HuH-7 (cell line): ENCODE measurements at places on chromosomes 2 and 18.

DNA sequence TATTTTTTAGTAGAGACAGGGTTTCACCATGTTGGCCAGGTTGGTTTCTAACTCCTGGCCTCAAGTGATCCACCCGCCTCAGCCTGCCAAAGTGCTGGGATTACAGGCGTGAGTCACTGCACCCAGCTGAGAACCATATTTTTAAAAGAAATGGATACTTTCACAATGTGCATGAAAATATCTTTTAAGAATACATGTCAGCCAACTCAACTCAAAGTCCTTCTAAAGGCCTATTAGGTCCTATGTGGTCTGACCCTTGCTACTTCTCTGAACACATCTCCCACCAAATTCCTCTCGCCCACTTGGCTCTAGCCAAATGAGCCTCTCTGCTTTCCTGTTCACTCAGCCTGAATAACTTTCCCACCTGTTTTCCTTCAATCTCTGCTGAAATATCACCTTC is 119.6 kb downstream of the MTX2 start:
- DNase-seq = no peak

DNA sequence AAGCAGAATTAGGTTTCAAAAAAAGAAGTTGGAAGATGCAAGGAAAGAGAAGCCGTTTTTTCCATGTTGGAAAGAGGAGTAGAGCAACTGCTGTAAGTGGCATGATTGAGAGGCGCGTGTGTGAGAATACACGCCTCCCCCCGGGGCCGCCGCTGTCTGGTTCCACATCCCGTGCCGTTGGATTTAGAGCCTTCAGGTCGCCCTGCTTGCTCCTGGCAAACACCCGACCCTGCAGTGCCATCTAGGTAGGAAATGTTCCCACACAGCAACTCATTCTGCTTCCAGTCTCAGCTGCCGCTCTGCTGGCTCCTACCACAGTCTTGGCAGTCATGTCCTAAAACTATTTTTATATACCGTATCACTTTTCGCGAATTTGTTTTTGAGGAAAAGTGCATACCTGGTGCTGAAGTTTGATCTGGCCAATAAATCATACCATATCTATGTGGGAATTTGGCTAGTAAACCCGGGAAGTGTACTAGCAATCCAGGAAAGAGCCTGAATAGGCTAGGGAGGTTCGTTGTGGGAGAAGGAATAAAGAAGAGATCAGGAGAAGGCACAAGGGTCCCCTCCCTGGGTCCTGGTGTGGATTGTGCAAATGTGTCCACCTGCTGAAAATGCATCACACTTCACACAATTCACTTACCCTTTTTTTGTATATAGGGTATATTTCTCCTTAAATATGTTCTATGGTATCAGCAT is 372.7 kb downstream of the FBXO15 start:
- no peak for DNase-seq

DNA sequence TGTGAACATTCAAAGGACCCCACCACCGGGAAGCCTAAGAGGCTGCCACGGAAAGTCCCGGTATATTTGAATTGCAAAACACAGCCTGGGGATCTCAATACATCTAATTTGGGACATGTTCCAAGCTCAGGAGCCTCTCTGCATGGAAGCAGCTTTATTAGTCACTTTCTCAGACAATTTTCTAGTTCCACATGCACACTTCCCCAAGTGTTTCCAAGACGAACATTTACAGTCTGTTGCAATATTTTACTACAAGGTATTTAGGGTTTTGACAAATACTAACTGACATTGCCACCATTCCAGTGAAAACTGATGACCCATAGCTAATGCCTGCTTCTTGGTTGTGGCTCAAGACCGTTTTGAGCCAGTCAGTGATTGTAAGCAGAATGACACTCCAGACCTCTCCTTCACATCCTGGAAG is 145.3 kb downstream of the NCKAP5 start:
- DNase-seq = no peak

GRCh38 chr2:239673641-239674040 is 272.8 kb upstream of the HDAC4 start:
- DNase-seq = no peak

DNA sequence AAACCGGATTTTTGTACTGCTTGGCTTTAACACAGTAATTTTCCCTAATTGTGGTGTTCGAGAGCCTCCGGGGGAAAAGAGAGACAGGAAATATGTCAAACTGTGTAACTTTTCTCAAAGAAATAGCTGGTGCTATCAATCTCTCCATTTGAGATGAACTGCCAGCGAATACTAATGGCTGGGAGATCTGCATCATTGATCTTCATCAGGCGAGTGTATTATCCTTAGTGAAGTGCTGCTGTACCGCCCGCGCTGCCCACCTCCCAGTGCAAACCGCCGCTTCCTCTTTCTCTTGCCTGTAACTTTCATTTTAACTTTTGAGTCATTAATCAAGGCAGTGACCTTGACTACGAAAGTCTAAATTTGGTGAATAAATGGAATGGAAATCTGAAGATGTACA is 246.1 kb upstream of the ST6GAL2 start:
- DNase-seq = no peak

DNA sequence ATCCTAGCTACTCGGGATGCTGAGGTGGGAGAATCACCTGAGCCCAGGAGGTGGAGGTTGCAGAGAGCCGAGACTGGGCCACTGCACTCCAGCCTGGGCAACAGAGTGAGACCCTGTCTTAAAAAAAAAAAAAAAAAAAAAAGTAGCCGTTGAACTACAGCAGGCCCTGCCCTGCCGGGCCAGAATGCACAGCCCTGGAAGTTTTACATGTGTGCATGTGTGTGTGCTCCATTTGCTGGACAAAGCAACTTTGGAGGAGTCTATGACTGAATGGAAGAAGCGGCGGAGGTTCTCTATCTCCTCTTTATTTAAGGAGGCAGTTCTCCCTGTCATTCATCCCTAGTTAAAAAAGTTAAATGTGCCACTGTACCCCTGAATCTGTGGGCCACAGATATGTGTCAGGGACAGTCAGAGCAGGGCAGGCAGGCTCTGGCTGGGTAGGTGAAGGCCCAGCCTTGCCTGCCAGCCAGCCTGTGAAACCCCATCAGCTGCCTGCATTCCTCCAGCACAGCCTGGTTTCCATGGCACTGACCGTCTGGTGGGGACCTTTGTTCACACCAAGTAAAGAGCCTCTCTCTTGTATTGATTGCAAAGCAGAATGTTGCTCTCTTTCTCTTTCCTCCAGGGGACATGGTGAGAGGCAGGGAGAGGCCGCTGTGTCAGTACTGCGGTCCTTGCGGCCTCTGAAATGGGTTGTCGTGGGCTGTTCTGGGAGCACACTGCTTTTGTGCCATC is 10.9 kb downstream of the LIPG start:
- peak; percentile 45 for DNase-seq

DNA sequence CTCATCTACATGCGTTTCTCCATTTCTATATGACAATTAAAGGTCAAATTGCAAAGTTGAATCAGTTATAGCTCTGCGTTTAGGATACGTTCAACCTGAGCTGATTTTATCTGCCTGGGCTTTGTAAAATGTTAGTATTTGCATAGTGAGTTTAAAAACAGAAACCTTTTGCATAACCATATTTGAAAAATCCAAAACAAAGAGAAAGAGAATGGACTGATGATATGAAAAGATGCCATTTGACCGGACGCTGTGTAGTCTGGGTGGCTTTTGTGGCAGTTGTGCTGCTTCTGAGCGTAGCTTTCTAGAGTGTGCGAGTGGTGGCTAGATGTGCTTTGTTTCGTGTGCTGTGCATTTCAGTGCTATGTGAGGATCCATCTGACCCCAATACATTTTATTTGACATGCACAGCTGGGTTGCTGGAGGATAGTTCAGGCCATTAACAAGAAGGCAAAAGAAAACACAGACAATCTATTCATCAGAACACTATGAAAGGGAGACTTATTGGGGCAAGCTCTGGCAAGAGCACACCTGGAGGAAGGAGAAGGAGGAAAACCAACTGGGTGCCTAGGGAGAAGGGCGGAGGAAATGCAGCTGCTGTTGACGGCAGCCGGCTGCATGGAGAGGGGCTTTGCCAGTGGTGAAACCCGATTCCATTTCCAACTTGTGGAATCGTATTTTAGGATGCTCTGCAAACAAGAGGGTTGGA is 126.8 kb downstream of the ACOXL start:
- no peak for DNase-seq

DNA sequence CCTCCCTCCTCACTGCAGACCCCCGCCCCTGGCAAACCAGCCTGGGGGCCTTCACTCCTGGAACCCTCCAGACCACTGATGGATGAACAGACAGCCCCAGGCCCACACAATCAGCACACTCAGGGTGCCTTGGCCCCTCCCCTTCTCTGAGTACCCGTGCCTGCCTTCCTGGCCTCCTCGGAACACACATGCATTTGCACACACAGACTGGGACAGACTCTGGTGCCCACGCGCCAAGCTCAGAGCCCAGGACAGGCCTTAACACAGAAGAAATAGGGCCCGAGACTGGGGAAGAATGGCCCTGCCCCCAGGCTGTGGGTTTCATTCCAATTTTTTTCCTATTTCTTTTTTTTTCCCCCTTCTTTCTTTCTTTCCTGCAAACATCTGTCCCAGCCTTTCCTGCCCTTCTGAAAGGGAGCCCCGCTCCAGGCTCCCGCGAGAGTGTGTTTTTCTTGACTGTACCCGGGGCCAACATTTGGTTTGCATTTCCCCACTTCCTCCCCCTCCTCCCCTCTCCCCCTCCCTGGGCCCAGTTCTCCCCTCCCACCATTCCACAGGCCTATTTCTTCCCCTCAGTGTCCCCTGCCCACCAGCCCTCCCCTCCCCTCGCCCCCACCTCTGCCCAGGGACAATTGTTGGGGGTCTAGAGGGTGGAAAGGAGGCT is 618 bp upstream of the TNS1 start:
- DNase-seq = no peak

- no peak for DNase-seq
Measured at GRCh38 chr2:157971702-157972101, 95.6 kb upstream of the ACVR1 start.

- DNase-seq = no peak
Measured at GRCh38 chr2:28635191-28635611, 116.4 kb upstream of the PPP1CB start.

DNA sequence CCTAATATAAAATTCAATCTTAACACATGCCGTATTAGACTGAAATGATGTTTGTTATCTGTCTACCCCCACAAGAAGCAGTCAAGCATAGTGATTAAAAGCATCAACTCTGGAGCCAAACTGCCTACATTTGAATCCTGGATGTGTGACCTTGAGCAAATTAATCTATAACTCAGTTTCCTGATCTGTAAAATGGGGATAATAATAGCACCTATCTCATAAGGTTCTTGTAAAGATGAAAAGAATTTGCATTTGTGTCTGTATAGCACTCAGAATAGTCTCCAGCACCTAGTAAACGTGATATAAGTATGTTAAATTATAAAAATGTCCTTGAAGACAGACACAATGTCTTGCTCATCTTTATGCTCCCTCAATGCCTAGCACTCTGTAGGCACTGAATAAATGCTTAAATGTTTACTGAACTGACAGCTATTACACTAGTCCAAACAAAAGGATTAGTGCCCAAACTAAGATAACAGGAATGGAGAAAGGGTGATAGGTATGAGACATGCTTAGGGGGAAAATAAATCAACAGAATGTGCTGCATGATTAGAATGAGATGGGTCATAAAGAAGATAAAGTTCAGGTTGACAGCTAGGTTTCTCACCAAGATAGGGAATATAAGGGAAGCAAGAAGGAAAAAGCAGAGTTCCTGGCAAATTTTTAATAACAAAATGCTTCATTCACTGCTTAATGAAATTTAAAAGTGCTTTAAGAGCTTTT is 180.6 kb downstream of the ATAD2B start:
- no peak for DNase-seq

- no peak for DNase-seq
Measured at GRCh38 chr2:28982381-28982950, 1.4 kb downstream of the TOGARAM2 start.

DNA sequence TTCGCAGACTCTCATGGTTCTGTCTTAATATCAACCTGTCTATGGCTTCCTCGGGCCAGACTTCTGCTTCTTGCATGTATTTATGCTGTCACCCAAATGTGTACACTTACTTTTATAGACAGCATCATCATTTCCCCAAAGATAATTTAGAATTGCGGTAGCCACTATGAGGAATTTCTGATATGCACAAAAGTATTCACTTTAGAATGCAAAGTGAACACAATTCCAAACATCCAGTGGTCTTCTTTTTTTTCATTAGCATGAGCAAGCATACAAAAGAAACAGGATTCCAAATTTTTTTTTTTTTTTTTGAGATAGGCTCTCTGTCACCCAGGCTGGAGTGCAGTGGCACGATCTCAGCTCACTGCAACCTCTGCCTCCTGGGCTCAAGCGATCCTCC is 21.0 kb upstream of the MCFD2 start:
- DNase-seq = no peak
